ENCODE measurements at places on chromosomes 3 and 15.

DNA sequence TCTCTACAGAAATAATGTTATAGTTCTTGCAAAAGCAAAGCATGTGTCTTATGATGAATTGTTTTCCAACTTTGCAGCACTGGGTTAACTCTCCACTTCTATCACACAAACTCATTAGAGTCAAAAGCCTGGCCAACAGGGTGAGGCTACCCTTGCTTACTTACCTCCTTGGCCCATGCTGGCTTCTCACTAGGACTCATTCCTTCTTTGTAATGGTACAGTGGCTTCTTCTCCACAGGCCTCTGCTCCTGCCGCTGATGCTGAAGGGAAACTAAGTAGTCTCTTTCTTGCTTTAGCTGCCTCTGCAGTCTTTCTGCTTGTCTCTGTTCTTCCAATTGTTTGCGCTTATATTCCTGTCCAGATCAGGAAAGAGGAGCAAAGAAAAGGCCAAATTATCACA lies 111.5 kb upstream of the SLC2A2 start:
- DNase-seq: no peak

DNA sequence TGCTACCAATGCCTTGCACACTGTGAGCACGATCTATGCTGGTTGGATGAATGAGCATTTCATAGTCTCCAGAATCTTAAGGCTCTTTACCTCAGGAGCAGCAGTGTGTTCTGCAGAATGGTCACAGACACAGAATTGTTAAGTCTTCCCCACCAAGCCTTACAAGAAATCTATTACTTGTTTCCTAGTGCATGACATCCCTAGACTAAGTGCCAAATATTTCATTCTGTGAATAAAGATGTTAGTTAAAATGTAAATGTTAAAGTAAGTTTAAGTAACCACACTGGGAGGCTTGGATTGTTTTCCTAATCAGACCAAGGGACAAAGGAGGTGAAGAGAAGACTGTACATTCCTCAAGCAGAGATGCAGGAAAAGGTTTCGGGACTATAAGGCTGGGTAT lies 4.1 kb upstream of the TNFSF10 start:
- no peak for DNase-seq

GRCh38 chr15:81085213-81085612 lies 48.9 kb upstream of the CFAP161 start:
- DNase-seq: no peak

- DNase-seq: no peak
These were observed 12.9 kb downstream of the HEG1 start for GRCh38 chr3:125042725-125043406.

- no peak for DNase-seq
These were observed 84.0 kb upstream of the TRA2B start for GRCh38 chr3:186021673-186022362.

DNA sequence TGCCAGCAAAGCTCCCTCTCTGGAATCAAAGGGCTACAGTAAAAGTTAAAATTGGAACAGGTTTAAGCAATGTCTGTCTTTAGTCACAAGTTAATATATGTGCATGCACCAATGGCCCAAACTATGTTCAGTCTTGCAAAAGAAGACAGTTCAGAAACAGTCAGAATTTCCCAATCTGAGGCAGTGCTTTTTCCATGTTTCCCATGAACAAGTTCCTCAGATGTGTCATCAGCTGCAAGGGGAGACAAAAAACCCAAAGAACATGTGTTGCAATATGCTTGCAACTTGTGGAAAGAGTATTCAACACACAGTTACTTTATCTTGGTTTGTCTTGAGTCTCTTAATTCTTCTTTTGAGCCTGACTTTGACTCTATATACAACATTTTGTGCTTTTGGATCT lies 148.4 kb downstream of the USP13 start:
- no peak for DNase-seq

GRCh38 chr3:61162965-61163364 lies 88.3 kb downstream of the FHIT start:
- no peak for DNase-seq

- no peak for DNase-seq
These were observed 16.4 kb downstream of the SCG5 start for GRCh38 chr15:32657941-32658340.

DNA sequence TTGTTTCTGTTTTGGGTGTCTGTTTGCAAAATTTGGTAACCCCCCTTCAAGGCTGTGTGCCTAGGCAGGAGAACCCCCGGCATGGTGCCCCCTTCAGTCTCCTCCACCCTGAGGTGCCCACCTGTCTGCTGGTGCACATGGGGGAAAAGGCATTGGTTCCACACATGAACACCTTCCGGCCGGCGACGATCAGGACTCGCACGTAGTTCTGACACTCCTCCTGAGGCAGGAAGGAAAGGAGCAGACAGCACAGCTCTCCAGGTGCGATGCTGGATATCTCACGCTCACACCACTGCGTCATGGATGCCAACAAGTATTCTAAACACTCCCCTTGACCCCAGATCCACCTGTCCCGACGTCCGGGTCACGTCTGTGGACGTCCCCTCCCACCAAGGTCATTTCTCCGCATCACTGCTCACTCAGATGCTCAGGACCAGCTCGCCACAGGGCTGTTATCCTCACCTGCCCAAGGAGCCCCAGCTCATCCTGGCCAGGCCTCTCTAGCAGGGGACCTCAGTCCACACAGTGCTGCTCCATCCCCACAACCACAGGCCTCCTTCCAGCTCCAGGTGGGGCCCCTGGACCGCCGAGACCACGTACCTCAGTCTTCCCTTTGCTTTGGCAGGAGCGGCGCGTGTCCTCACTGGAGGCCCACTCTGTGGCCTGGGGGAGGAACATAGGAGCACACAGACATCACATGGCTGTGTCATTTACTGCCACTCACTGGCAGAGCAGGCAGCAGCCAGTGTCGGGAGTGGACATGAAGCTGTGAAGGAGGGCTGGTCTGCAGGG lies 99.0 kb downstream of the SEMA5B start:
- DNase-seq: no peak

GRCh38 chr15:66644000-66644787 lies 57.8 kb upstream of the SMAD6 start:
- no peak for DNase-seq

- no peak for DNase-seq
These were observed 175.5 kb downstream of the RAB11A start for GRCh38 chr15:66044837-66045236.

DNA sequence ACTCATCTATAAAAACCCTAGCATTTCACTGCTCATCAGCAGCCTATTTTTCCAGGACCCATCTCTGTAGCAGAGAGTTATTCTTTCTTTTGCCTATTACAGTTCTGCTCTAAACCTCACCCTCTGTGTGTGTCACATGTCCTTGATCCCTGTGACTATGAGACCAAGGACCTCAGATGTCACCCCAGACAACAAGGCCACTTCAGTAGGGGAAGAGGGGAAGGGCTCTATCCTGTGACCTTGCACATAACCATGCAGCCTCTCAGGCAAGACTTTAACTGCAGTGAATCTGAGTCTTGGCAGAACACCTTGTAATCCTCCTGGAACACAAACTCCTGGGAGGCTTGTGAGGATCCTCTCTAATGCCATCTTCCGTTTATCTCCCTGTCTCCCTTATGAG lies 4.4 kb upstream of the ZNF589 start:
- no peak for DNase-seq

GRCh38 chr3:132597660-132598059 lies 590 bp downstream of the ACKR4 start:
- DNase-seq: no peak

DNA sequence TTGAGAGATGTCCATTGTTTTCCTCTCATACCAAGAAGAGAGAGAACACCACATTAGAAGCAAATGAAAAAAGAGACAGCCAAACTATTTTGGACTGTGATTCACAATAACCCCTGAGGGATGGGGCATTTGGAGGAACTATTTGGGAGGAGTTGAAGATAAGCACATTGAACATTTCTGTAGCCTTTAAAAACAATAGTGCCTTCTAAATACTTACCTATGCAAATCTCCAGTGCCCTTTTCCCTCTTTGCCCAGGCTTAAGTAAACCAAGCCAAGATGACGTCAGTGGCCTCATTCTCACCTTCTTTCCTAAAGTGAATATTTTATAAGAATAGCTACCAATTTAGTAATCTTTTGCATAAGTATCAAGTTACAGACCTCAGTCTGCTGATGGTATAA lies 89.7 kb upstream of the COL8A1 start:
- DNase-seq: no peak

GRCh38 chr15:65641768-65642475 lies 20.2 kb downstream of the SLC24A1 start:
- no peak for DNase-seq

- DNase-seq: no peak
These were observed 2.9 kb upstream of the PRRT3 start for GRCh38 chr3:9955067-9955502.

DNA sequence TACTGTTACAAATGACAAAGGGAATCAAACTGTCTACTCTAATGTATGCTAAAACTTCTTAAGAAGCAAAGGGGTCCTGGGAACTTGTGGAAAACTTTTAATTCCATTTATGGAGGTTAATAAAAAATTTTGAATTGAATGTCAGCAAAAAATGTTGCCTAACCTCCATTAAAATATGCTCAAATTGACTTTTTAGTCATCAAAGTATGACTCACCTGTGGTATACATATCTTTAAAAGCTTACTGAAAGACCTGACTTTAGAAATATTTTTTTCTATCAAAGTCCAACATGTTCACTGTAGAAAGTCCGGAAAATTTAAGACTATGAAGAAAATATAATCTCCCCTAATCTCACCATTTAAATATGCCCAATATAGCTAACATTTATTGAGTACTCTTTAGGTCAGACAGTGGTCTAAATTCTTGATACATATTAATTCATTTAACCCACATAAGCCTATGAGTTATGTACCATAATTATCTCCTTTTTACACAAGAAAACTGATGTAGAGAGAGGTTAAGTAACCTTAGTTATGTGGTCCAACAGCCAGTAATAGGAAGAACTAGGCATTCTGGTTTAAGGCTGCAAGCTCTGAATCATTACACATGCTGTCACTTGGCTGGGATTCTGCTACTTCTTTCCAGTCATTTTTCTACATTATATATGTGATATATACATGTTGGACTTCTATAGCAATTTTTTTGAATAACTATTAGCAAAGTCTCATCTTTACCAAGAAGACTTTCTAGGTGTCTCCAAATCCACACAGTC lies 83.6 kb downstream of the PDZRN3 start:
- no peak for DNase-seq

DNA sequence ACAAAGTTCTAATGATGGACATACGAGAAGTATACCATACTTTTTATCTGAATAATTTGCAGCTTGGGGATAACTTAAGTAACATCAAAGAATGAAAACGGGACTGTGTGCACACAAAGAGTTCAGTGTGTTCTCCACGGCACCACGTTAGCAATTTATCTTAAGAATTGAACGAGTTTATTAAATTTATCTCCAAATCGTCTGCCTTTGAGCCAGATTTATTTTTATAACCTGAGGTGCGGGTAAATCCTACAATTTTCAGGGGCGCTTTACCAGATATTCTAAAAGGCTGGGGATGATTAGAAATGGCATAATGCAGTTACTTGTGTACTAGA lies 3.5 kb downstream of the CHD2 start:
- DNase-seq: no peak

- DNase-seq: no peak
These were observed 523.0 kb downstream of the NTRK3 start for GRCh38 chr15:87733541-87733941.

GRCh38 chr3:45954306-45954705 lies 11.0 kb downstream of the CXCR6 start:
- DNase-seq: no peak

DNA sequence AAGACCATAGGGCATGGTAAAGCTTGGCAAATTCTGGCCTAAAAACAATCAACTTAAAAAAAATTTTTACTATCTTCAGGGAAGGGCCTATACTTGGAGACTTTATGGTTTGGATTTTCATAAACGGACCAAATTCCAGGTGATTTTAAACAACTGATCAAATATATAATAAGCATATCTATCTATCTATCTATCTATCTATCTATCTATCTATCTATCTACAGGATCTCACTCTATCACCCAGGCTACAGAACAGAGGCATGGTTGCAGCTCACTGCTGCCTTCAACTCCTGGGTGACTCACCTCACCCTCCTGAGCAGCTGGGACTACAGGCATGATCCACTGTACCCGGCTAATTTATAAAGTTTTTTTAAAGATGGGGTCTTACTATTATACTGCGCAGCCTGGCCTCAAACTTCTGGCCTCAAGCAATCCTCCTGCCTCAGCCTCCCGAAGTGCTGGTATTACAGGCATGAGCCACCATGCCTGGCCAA lies 6.7 kb downstream of the SPPL2A start:
- no peak for DNase-seq

- no peak for DNase-seq
These were observed 47.1 kb downstream of the ATP13A4 start for GRCh38 chr3:193507566-193507965.
